HepG2 (cell line): ENCODE measurements at places on chromosomes 1 and 21. TPM values are rescaled to one million over a fixed set of nuclear protein-coding genes. Genes with fewer than 3 reads are reported as not detected.

Gene SETSIP
- not detected in 2 replicates for total RNA-seq

Gene CLDN17
- not detected in 2 replicates for total RNA-seq

DNA sequence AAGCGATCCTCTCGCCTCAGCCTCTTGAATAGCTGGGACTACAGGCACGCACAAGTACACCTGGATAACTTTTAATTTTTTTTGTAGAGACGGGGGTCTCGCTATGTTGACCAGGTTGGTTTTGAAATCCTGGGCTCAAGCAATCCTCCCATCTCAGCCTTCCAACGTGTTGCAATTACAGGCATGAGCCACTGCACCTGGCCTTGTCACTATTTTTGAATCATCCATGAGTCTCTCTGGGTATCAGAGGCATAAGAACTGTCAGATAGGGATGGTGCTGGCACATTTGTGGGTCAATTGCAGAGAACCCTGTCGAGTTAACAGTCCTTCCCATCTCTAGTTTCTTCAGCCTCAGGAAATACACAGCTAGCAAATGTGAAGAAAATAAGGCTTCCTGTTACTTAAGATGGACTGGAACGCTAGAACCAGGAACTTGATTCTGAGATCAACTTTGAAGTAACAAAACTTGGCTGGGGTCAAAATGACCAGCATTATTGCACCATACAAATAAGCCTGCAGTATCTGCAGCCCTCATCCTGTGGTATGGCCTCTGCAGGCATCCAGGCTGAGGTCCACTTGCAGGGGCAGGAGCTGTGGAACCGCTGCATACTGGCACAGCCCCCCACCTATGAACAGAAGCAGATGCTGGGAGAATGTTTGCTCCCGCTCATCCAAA lies 124.3 kb upstream of the GADD45A start:
- DNase-seq, result no peak

- DNase-seq, result no peak
These were observed 40.1 kb upstream of the SLC5A9 start for GRCh38 chr1:48182439-48182838.

DNA sequence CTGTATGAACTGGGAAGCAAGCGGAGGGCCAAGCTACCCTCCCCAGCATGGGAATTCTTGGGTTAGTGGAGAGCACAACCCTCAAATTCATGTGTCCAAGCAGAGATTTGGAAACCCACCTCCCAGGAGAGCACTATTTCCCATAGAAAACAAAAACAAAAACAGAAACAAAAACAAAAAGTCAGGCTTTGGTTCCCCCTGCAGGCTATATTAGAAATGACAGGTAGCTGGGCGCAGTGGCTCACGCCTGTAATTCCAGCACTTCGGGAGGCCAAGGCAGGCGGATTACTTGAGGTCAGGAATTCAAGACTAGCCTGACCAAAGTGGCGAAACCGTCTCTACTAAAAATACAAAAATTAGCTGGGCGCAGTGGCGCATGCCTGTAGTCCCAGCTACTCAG lies 10.8 kb downstream of the MINDY1 start:
- DNase-seq, result no peak
